ENCODE measurements at places on chromosomes 3 and 15. TPM values are rescaled to one million over a fixed set of nuclear protein-coding genes. Genes with fewer than 3 reads are reported as not detected.
A peak's percentile ranks its signal among the peaks of the same experiment; 100 is the strongest.

GRCh38 chr3:24161841-24162240, 216.8 kb downstream of the NR1D2 start:
- no peak for DNase-seq

DNA sequence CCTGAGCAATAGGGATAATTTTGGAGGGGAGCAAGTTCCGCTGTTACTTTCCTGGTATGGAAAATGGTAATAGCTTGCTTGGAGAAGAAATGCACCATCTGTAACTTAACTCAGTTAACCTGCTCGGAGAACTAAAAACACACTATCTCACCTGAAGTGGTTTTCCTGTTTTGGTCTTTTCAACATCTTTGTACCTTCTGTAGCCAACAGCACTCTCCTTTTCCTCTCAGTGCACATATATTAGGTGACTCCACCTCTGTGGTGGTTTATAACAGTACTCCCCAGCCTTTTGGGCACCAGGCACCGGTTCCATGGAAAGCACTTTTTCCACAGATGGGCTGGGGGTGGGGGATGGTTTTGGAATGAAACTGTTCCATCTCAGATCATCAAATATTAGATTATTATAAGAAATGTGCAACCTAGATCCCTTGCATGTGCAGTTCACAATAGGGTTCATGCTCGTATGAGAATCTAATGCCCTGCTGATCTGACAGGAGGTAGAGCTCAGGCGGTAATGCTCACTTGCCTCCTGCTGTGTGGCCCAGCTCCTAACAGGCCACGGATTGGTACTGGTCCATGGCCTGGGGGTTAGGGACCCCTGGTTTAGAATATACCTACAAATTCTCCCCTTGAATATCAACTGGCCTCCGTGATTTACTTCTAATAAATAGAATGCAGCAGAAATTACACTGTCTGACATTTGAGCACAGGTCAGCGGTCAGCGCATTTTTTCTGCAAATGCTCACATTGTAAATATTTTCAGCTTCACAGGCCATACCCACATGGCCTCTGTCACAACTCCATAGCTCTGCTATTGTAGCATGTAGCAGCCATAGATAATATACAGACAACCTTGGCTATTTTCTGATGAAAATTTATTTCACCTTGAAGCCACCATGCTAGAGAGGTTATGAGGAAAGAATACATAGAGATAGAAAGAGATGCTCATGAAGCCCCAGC, 83.8 kb upstream of the SUCLG2 start:
- DNase-seq: no peak

GRCh38 chr15:76987896-76988860, 6.7 kb upstream of the PSTPIP1 start:
- no peak for DNase-seq

GRCh38 chr3:141302364-141303141, 65.8 kb upstream of the ZBTB38 start:
- DNase-seq: no peak

DNA sequence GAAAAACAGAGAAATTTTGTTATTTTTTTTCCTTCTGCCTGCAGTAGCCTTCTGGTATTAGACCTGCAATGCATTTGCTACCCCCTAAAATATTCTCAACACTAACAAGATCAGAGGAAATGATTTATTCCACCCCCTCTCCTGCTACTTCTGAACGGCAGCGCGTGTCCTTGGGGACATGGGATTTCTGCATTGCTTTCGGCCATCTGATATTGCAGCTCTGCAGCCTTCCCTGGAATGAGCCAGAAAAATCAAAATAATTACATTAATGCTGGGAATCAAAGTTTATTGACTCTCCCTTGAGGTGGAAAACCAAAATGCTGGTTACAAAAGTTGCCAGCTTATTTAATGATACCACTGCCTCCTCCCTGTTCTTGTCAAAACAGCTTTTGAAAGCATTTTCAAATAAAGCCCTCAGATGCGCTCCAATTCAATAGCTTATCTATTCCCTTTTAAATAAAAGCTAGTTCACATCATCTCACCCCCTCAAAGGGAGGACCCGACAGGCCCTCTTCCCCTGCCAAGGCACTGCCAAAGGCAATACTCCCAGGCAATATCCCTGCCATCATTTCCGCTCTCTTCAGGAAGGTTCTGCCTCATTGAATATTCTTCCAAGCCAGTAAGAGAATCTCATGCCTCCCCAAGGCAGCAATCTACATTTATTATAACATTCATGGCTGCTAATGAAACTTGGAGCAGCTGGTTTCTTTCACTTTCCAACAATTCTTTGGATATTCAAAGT, 96.6 kb downstream of the FHIT start:
- DNase-seq: no peak

DNA sequence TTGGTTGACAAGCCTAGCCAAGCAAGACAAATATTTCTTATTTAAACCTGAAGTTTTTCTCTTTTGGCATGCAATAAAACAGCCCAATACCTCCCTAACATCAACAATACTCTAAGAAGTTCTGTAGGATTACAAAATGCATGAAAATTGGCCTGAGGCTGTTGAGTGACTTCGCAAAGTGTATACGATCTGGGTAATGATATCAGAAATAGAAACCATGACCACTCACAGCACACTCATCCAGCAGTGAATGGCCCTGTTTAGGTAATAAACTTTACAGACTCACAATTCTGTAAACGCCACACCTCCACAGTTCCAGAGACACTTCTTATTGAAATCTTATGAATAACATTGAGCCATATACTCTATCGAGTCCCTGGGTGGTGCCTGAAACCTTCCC, 83.0 kb upstream of the NAALADL2 start:
- DNase-seq: no peak

- DNase-seq: peak; percentile 39
Observed at GRCh38 chr3:33883538-33883950, 85.1 kb downstream of the PDCD6IP start.

DNA sequence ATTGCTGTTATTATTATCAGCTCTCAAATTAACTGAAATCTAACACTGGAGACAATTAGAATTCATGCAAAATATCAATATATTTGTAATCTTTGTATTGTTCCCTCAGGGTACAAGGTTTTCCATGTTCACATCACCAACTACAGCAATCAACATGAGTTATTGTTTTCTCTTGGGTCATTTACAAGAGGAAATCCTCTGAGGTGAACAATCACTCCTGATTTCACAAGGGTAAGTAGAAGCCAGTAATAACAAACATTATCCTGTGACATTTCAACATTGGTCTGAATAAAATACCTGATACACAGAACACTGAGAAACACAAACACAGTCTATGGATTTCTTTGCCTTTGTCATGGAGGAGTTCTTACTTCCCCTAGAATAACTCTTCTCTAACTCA, 174.0 kb downstream of the SUCNR1 start:
- DNase-seq: peak; percentile 36

GRCh38 chr3:34856081-34856947, 783.0 kb upstream of the ARPP21 start:
- no peak for DNase-seq

- DNase-seq: no peak
Observed at GRCh38 chr15:55226127-55226526, 29.4 kb upstream of the RSL24D1 start.

DNA sequence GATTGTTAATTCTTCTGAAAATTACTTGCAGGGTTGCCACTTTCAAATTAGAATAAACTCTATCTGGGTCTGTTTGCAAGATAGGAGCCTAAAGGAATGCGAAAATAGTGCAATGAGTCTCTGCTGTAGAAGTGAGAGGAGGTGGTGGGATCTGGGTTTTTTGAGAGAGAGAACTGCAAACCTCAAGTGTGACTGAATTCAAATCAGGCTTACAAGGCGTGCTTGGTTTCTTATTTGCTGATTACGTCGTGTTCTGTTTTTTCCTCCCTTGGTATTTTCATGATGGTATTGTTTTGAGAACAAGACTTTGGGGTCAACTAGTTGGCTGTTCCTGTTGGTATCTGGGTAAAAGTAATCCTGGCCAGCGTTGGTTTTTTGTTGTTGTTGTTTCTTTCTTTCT, 490.9 kb upstream of the CFAP20DC start:
- no peak for DNase-seq

DNA sequence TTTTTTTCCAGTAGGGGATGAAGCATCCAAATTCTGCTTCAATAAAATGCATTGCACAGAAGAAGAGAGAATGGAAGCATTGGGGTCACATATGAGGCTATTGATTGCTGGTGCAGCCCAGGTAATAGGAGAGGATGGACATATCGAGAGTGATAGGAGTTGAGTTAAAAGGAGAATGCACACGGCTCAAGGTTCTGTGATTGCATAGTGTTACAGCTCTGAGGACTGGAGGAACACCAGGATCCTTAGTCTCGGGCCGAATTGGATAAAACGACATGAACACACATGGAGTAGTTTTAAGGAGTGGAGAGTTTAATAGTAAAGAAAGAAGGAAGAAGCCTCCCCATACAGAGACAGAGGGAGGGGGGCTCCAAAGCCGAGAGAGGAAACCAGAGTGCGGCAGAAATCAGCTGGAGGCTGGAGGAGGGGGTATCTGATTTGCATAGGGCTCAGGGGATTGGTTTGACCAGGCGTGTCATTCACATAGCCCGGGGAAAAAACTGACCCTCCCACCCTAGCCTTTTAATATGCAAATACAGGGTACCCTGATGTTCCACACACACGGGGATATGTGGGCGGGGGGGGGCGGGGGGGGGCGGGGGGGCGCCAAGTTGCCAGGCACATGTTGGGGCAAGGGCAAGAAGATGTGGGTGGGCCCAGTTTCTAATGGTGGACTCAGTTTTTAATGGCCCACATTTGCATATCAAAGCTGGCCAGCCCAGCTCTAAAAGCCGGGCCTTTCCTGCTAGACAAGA, 156.9 kb downstream of the AGBL1 start:
- DNase-seq: no peak

GRCh38 chr15:77738441-77739302, 106.0 kb upstream of the LINGO1 start:
- DNase-seq: no peak

DNA sequence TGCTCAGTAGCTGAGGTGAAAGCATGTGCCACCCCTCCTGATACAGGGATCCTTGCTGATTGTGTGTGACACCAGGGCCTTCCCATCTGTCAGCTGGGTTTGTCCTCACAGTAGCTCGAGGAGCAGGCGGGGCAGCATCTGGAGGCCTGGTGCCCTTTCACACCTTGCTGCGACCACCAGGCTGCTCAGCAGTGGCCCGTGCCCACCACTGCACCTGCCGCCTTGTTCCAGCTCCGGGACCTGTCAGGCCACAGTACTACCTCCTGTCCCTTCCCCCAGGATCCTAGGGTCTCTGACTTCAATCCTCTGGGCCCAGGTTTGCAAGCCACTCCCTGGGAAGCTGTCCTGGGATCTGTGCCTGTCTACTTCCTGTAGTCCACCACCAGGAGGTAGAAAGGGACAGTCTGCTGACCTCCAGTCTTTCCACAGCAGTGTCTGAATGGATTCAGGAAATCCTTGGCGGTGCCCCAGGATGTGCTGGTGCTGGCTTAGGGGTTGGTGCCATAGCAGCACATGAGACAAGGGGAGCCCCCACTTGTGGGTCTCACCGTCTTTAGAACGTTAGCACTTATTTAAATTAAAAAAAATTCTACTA, 27.5 kb downstream of the APBA2 start:
- DNase-seq: no peak

DNA sequence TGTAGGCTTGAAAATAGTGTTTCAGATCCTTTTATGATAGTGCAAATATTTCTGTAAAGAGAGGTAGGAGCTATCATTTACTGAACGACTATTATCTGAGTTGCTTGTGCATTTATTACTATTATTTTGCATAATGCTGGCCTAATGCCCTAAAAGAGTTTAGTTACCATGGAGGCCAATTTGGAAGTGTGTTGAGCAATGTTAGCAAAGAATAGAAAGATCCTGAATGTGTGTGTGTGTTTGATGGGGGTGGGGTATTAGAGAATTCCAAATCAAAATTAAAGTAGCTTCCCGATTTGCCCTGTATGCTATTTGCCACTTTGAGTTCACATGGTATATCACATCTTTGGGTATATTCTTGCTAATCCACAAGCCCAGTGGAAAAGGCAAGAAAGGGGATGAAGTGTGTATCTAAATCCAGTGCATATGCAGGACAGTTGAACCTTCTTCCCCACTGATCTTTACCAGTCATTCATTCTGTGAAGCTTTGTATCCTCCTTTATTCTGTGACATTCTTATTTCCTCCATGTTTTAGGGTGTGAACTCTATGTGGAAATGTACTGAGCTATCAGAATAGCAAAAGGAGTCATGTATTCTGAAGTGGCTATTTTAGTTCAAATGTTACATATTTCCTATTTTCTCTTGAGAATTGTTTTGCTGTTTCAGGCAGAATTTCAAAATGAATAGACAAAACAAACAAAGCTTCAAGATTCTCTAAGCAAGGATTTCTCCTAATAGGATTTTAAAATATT, 45.7 kb upstream of the PLSCR5 start:
- no peak for DNase-seq

DNA sequence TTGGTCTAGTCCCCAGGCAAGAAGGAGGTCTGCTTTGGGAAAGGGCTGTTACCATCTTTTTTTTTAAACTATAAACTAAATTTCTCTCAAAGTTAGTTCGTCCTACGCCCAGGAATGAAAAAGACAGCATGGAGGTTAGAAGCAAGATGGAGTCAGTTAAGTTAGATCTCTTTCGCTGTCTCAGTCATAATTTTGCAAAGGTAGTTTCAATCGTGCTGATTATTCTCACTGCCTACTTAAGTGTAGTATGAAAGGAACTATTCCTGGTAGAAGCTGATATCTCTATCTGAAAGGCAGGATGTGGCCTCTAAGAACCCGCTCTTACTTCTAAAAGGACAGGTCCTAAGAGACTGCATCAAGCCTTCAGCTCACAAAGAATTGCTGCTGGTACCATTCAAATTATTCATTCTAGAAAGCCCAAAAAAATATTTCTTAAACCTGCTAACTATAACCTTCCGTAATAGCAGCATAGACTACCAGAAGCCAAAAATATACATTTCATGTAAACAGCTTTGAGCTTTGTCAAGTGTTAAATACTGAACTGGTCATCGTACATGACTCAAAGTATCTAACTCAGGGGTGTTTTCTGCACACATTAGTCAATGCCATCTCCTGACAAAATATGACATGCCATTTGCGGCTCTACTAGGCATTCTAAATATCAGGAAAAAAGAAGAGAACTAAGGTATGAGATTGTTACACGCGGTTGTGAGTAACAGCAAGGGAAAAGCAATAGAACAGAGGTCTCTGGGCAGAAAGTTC, 96.0 kb upstream of the CCDC80 start:
- DNase-seq: no peak

DNA sequence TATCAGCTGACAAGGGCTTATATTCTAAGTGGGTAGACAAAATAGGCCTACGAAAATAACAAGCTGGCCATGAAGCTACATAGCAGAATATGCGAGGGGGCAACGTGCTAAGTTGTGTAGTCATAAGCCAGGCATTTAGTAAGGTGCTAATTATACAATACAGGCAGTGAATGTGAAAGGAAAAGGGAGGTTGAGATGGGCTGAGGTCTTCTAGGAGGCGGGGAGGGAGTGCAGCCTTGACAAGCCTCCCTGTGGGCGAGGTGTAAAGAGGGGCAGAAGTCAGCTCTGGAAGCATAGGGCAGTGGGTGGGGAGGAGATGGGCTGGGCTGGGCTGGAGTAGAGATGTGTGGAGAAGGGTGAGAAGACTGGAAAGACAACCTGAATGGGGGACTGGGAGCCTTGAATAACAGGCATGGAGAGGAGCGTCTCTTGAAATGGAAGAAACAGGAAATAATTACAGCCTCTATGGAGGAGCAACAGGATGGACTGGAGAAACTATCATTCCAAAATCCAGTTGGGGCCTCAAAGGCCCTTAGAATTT, 1.2 kb downstream of the TIGIT start:
- DNase-seq: no peak

The ZBTB11 gene
- 23.8 TPM for total RNA-seq

The MORC1 gene
- total RNA-seq: not detected

The CP gene
- total RNA-seq: 6.2 TPM

The PP2D1 gene
- not detected for total RNA-seq

The CHRNA7 gene
- total RNA-seq: 2.9 TPM

The SERF2 gene
- total RNA-seq: 355 TPM

The SRGAP3 gene
- 0.27 TPM for total RNA-seq

The SLC24A5 gene
- not detected for total RNA-seq

The FGD5 gene
- total RNA-seq: 0.17 TPM

The GPR176 gene
- 1.0 TPM for total RNA-seq

Measured in NCI-H460 (cell line).